Adipocyte (in vitro differentiated cells): ENCODE measurements at places on chromosomes 1 and 21.
A peak's percentile ranks its signal among the peaks of the same experiment; 100 is the strongest.

DNA sequence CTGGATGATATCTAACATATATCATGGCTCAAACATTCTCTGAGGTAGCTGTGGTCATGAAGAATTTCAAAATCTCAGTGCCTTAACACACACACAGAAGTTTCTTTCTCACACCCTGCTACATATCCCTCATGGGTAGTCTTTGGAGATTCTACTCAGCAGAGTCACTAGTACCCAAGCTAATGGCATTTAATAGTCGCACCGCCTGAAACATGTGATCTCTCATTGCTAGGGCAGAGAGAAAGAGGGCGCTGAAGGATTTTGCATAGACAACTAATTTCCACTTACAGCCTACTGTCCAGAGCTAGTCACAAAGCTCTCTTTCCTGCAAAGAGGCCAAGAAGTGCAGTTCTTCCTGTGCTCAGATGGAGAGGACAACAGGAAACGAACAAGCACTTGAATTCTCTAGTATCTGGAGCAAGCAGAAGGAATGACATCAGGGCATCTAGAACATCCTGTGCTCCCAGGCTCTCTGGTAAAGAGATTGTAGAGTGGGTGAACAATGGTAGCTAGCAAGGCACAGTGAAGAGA, 183.4 kb upstream of the PTBP2 start:
- peak; percentile 58 for DNase-seq

- DNase-seq: peak; percentile 39
Measured at GRCh38 chr1:54885807-54886723, 930 bp downstream of the DHCR24 start.

GRCh38 chr1:184242507-184242943, 144.3 kb upstream of the C1orf21 start:
- DNase-seq: peak; percentile 15

DNA sequence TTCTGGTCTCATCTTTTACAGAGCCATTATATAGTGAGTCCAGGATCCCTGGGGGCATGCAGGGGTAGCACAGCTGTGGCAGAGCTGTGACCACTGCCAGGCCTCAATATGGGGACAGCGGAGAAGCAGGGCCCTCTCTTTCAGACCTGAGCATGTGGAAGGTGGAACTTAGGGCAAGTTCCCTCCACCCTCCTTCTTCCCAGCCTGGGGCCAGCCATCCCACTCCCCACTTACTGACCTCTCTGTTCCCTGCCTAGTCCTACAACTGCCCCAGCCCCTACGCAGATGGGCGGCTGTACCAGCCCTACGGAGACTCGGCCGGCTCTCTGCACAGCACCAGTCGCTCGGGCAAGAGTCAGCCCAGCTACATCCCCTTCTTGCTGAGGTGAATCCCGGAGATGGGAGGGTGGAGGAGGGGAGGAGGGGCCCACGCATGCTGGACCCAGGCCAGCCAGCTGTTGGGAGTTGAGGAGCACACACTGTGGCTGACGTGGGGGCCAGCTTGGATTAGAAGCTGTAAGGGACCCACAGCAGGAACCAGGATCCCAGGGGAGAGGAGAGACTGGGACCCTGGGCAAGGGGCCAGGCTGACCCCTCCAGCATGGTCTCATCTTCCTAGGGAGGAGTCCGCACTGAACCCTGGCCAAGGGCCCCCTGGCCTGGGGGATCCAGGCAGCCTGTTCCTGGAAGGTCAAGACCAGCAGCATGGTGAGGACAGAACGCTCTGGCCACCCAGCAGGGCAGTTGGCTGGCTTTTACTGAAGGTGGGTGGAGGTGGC, 10.7 kb downstream of the PSRC1 start:
- DNase-seq: no peak

DNA sequence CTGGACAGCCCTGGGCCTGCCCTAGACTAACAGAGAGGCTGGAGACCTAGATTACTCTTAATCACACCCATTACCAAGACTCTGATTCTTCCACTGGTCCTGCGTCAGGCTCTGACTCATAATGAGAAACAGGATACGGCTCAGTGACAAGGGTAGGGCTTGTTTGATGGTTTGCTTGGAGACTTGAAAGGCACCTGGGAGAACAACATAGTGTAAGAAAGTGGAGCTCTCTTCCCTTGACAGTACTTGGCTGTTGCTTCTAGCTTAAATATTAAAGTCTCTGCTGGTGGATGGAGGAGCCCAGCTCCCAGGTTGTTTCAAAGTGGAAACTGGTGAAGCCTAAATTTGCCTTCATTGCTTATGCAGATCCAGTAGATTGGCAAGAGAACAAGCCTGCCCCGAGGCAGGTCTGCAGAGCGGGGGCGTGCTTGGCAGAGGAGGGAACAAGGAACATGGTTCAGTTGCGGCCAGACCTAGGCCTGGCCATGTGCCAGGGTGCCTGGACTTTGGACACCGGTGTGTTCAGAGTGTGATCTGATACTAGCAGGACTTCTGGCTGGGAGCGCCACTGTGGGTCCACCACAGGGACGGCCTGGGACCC, 480.6 kb downstream of the CAMTA1 start:
- DNase-seq: peak; percentile 71

DNA sequence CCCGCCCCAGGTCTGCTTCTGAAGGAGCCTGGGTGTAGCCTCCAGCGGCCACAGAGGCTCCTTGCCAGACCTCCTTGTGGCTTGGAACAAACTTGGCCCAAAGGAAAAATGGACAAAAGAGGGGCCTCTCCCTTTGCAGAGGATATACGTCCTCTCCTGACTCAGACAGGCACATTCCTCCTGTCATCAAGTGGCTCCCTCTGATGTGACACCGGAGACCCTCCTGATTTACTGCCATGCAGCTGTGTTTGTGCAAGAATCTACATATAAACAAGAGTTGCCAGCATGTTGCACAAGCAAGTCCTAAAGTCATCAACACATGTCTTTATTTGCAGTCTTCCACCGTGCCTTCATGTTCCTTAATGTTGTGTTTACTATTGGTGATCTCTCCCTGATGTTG, 54.1 kb upstream of the F3 start:
- DNase-seq: no peak

GRCh38 chr1:202452508-202452907, 104.0 kb downstream of the PPP1R12B start:
- no peak for DNase-seq

- DNase-seq: peak; percentile 82
Measured at GRCh38 chr1:53781654-53782053, 42.7 kb upstream of the GLIS1 start.

DNA sequence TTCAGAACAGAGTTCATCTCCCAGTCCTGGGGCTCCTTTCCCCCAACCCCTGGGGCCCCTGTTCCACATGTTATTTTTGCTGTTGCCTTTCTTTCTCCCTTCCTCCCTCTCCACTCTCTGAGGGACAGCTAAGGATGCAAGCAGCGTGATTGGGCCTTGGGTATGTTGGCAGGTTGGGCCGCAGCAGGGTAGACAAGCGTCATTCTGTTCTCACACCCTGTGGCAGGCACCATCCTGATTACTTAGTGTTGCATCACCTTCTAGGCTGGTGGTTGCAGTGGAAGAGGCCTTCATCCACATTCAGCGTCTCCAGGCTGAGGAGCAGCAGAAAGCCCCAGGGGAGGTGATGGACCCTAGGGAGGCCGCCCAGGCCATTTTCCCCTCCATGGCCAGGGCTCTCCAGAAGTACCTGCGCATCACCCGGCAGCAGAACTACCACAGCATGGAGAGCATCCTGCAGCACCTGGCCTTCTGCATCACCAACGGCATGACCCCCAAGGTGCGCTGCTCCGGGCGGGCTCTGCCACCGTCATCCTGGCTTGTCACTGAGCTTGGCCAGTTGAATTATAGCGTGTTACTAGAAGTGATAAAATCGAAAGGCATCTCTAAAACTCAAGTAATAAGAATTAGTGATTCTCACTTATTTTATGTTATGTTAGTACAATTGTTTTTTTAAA, 43.4 kb downstream of the VANGL1 start:
- DNase-seq: no peak

DNA sequence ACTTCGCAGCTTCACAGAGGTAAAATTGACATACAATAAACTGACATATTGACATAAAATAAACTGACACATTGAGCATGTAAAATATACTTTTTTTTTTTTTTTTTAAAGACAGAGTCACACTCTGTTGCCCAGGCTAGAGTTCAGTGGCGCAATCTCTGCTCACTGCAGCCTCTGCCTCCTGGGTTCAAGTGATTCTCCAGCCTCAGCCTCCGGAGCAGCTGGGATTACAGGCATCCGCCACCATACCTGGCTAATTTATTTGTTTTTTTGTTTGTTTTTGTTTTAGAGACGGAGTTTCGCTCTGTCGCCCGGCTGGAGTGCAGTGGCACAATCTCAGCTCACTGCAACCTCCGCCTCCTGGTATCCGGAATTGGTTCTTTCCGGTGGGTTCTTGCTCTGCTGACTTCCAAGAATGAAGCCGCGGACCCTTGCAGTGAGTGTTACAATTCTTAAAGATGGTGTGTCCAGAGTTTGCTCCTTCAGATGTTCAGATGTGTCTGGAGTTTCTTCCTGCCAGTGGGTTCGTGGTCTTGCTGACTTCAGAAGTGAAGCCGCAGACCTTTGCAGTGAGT, 48.4 kb upstream of the CLIC4 start:
- DNase-seq: no peak

GRCh38 chr1:179867493-179868330, 9.9 kb downstream of the TOR1AIP2 start:
- peak; percentile 78 for DNase-seq

- DNase-seq: no peak
Measured at GRCh38 chr1:173866413-173867115, 1.2 kb downstream of the GAS5 start.

DNA sequence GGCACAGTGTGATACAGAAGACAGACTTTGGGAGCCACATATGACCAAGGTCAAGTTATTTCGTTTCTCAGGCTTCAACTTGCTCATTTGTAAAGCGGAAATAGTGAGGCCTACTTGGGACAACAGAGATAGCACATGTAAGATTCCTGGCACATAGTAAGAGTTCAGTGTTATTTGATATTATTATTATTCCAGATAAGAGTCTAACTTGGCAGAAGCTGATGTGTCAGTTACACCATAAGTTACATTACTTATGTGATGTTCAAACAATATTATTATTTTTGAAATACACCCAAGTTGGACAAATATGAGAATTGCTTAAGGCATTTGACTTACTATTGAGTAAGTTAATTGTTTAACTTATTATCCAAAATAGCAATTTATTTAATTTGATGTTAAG, 10.2 kb upstream of the CYP4X1 start:
- no peak for DNase-seq

GRCh38 chr1:216814576-216815259, 91.5 kb upstream of the ESRRG start:
- DNase-seq: no peak

DNA sequence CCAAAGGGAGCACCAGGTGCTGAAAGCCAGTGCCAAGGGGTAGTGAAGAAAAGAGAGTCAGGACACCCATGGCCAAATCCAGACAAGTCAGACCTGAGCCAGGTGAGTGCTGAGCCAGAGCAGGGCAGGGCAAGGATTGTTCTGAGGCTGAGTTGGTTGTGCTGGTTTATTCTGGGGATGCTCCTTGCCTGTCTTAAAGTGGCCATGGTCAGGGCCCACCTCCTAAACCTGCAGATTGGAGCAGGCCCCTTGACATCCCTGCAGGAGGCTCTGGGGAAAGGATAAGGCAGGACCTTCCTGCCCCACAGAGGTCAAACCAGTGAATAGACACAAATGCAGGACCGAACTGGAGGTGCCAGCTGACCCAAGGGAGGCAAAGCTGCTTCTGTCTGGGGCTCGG, 138.4 kb downstream of the HIVEP3 start:
- DNase-seq: no peak

DNA sequence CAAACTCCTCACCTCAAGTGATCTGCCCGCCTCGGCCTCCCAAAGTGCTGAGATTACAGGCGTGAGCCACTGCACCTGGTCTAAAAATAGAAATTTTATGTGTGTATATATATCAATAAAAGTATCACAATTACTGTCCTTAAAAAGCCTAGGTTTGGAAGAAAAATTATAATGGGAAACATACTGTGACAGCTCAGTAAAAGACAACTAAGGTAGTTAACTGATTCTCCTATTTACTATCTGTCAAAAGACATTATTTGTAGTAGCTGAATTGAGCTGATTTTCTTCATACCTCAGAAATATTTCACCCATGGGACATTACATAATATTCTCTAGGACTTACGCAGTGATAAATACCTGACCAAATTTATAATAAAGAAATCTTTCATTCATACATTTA, 122.5 kb downstream of the SMYD3 start:
- DNase-seq: no peak

DNA sequence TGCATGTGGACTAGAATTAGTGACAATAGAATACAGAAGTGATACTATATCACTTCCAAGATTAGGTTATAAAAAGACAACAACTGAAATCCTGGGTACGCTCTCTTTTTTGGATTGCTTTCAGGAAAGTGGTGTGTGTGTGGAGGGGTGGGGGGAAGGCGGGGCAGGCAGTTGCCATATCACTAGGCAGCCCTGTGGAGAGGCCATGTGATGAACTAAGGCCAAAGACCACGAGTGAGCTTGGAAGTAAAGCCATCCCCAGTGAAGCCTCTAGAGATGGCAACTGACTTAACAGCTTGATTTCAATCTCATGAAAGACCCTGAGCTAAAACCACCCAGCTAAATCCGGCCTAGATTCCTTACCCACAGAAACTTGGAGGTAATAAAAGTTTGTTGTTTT, 6.2 kb upstream of the ASPM start:
- no peak for DNase-seq

- no peak for DNase-seq
Measured at GRCh38 chr1:42935971-42936308, 22.7 kb downstream of the SLC2A1 start.

- no peak for DNase-seq
Measured at GRCh38 chr1:27481994-27482620, 7.9 kb downstream of the WASF2 start.

- DNase-seq: no peak
Measured at GRCh38 chr1:118960567-118961136, 27.5 kb downstream of the TBX15 start.

DNA sequence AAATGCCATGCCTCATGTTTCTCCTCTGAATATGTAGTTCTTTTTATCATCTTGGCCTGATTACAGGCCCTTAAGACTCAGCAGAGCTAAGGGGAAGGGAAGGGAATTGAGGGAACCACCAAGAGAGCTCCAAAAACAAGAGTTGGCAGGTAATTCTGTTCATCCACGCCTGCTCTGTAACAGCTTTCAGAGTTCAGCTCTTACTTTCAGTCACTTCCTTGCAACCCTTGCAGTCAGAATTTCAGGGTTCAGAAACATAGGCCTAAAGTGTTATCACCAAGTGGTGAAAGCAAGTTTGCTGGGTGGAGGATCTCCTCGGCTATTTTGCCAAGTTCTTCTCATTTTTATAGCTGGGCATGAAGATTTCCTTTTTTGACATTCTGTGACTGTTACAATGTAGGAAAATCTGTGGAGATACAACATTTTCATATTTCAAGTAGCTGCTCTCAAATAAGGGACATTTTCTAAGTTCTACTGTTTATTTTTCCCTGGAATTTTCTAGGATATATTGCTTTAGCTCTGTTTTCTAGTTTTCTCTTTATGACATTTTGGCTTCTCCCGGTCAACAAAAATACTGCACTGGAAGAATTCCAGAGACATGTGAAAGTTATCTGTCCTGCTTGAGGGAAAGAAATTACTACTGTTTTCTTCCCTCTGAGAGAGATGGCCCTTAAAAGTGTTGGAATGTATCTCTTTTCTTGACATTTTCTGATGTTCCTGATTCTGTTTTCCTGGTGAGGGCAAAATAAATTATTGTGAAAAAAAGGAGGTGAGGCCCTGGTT, 251.8 kb upstream of the ST6GALNAC5 start:
- DNase-seq: no peak

- no peak for DNase-seq
Measured at GRCh38 chr1:221334062-221334461, 407.8 kb downstream of the DUSP10 start.

- no peak for DNase-seq
Measured at GRCh38 chr1:87370544-87370943, 41.9 kb downstream of the LMO4 start.

- no peak for DNase-seq
Measured at GRCh38 chr1:54995835-54996234, 2.9 kb upstream of the BSND start.
